NCI-H1417 treated with DMSO at 0.1 percent for 48 hours (cell line): ENCODE measurements at places on chromosomes 3 and 15.

DNA sequence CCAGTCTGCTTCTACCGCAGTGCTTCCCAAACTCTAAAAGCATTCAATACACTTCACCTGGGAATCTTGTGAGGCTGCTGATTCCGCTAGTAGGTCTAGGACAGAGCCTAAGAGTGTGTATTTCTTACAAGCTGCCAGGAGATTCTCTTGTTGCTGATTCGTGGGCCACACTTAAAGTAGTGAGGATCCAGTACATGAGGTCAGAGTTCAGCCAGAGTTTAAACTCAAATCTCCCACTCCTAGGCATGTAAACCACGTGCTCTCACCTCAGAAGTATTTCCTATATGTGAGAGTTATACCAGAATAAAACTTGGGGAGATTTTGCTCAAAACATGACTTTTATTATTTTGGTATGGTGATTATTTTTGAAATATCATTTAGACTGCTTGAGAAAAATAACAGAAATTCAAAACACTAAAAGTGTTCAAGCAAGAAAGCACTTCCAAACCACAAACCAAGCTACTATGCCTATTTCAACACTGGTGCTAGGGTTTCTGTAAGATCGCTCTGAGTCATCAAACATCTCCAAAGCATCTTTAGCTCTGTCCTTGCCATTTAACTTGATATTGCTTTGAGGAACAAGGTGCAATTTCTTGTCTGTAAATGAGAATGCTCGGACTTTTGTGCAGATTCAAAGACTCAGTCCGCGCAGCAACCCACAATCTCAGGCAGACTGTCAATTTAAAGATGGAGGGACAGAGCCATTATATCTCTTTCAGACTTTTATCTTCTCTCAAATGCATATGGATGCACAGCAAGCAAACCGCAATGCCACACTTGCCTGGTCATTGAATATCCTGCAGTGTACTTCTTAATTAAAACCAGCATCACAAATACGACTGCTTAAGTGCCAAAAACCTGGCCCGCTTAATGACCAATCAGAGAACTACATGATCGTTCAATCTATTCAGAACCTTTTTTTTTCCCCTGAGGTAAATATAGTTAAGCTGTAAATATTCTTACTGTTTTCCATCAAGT, 59.8 kb downstream of the AGTR1 start:
- DNase-seq, result no peak

DNA sequence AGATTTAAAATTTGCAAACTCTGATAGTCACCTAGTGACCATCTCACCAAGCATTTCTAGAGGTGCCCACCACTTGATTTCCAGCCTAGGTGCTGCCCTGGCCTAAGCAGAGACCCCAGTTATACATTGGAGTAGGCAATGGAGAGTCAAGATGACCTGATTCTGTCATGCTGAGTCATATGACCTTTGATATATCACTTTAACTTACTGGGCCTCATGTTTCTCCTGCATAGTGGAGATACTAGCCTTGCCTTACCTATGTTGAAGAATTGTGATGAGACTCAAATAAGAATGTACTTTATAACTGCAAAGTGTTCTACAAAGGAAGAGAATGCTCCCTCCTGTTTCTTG, 75.5 kb upstream of the XCR1 start:
- no peak for DNase-seq

GRCh38 chr3:131107637-131108433, 81.2 kb downstream of the NEK11 start:
- no peak for DNase-seq

- DNase-seq, result no peak
Observed at GRCh38 chr3:98630416-98630815, 37.0 kb upstream of the CPOX start.

DNA sequence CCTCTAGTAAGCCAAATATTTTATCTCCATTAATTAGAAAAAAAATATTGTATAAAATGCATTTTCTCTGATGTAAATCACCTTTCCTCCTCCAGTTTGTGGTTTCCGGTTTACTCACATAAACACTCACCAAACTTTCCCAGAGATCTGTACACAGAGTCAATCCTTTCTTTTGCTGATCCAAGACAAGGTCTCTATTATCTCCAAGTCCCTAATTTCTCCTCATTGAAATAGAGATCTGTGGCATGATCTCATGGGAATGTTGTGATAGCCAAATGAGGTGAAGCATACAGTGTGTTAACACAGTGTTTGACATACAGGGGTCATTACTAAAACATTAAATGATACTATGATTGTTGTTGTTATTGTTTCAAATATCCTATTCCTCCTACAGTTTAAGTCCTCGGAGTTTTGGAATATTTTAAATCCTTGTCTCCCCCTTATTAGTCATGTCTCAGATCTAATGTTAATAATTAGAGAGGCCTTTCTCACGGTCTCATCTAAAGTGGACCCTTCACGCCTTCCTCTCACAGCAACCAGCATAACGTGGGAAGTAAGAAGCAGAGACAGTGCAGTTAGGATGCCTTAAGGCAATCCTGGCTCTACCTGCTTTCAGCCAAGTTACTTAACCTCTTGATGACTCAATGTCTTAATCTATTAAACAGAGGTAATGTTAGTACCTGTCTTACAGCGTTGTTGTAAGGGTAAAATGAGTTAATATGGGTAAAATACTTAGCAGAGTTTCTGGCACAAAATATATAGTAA, 333.3 kb downstream of the GRM7 start:
- DNase-seq, result no peak

DNA sequence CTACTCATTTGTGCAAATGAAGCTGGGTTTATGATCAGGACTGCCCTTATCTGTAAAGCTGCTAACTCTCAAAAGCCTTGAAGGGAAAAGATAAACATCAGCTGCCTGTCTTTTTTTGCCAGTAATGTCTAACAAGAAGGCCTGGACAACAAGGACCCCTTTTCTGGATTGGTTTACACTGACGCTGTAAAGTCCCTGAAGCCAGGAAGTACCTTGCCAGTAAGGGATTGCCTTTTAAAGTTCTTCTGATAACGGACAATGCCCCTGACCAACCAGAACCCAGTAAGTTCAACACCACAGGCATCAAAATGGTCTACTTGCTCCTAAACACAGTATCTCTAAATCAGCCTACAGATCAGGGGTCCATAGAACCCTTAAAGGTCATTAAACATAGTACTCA, 178.0 kb downstream of the PCCB start:
- no peak for DNase-seq

GRCh38 chr3:57545636-57546268, 1.6 kb upstream of the DNAH12 start:
- no peak for DNase-seq

- DNase-seq, result no peak
Observed at GRCh38 chr3:123072152-123072551, 5.3 kb downstream of the PDIA5 start.

DNA sequence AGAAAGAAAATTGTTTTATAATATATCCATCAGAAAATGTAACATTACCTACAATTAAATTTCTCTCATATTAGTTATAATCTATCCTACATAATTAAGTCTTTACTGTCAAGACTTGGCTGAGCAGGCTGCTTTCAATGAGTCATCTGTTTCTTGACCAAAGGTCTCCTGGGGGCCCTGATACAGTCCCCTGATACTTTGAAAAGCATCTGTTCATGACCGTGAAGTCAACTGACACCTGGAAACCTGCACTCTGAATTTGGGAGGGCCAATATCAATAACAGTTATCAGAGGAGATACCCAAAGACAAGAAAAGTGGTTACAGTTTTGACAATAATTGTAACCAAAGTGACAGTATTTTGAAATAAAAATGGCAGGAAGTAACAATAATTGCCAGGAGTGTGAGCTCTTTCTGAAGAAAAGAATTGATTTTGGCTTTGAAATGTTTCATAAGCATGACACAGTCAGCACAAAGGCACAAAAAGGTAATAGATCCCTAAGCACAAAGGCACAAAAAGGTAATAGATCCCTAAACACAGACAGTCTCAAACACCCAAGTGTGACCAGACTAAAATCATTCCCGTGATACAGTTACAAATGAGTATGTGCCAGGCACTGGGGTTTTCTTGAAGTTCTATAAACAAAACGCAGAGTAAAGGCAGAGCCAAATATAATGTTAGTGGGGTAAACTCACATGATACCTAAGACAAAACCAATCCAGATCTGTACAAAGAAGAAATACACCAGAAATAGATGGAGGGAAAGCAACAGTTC, 260.7 kb downstream of the PLOD2 start:
- DNase-seq, result no peak

- DNase-seq, result no peak
Observed at GRCh38 chr3:55742022-55742831, 255.1 kb upstream of the WNT5A start.

DNA sequence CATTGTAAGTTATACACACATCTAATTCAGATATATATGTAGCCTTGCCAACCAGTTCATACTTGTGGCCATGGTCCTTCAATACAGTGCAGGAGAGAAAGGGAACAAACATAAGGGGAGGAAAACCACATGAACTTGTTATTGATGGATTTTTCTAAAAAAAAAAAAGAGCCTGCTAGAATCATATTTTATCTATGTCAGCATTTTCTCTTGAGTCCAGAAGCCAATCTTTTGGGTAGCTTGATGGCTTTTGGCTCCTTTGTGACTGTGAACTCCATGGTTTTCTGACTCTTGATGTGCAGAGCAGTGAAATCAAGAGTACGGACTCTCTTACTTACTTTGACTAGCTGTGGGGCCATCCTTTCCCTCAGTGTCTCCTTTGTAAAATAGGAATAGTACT, 197.4 kb upstream of the DPH6 start:
- DNase-seq, result no peak

- DNase-seq, result no peak
Observed at GRCh38 chr3:173395073-173395411, 2.5 kb upstream of the NLGN1 start.

- no peak for DNase-seq
Observed at GRCh38 chr15:91627473-91628278, 225.8 kb upstream of the SLCO3A1 start.

DNA sequence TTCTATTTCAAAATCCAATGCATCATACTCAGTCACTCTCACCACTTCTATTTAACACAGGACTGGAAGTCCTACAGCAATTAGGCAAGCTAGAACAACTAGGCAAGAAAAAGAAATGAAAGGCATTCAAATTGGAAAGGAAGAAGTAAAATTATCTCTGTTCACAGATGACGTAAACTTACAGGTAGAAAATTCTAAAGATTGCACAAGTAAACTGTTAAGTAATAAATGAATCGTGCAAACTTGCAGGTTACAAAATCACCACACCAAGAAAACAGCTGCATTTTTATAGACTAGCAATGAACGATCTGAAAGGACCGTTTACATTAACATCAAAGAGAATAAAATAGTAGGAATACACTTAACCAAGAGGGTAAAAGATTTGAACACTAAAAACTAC, 36.2 kb downstream of the CHST2 start:
- no peak for DNase-seq

DNA sequence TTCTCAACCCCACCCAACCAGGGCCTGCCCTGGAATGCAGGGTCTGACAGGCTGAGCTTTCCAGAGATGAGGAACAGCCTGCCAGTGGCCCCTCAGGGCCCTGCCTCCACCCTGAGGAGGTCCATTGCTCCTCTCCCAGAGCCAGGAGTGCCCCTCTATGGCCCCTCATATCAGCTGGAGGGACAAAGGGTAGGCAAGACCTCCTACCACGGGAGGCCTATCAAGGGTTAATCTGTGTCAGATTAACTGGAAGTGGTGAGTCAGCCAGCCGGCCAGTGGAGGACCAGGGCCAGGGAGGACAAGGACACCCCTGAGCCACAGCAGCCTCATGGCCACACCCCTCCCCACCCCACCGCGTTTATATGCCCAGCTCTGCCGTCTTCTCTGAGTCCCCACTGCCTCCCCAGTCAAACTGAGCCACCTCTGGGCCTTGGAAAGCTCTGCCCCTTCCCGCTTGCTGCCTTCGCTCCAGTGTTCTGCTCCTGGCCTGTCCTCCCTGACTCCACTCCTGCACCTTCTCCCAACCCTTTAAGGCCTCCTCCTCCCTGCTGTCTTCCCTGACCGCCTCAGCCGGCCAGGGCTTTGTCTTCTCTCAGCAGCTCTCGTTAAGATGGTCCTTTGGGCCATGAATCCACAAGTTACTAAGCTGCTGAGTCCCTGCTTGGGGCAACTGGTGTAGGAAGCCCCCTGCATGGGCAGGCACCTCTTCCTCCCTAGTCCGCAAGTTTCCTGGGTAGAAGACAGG, 6.5 kb downstream of the CCDC33 start:
- DNase-seq, result no peak

- DNase-seq, result no peak
Observed at GRCh38 chr3:126522363-126522788, 1.6 kb upstream of the CHST13 start.

DNA sequence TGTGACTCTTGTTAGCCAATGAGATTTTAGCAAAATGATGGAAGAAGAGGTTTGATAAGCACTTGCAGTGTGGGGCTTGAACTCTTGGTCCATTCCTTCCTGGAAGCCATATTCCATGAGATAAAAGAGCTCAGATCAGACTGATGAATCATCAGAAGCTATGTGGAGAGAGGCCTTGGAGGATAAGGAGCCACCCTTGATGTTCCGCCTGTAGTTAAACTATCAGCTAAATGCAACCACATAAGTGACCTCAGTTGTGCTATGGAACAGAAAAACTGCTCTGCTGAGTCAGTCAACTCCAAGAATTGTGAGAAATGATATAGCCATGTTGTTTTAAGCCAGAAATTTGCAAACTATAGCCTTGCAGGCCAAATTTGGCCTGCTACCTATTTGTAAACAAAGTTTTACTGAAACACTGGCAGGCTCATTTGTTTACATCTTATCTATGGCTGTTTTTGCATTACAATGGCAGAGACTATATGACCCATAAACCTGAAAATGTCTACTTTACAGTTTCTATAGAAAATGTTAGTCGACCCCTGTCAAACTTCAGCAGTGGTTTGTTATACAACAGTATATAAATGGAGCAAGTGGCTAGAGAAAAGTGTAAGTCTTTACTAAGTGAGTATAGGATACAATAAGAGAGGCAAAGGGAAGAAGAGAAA, 27.6 kb upstream of the GAP43 start:
- no peak for DNase-seq

GRCh38 chr3:140595295-140595694, 82.6 kb upstream of the TRIM42 start:
- no peak for DNase-seq

DNA sequence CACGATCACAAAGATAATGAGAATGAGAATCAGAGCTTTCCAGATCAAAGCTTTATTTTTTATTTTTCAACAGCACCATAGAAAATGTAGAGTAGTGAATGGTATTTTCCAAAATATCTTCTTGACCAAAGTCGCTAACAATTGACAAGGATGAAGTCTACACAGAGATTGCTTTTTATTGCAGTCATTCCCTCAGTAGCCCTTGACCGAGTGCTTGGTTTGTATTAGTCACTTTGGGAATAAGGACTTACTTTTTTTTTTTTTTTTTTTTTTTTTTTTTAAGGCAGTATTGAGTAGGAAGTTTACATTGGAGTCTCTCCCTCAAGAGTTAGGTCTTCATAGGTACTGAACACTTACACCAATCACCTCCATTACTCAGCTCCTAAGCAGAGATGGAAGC, 39.8 kb downstream of the THRB start:
- DNase-seq, result no peak

DNA sequence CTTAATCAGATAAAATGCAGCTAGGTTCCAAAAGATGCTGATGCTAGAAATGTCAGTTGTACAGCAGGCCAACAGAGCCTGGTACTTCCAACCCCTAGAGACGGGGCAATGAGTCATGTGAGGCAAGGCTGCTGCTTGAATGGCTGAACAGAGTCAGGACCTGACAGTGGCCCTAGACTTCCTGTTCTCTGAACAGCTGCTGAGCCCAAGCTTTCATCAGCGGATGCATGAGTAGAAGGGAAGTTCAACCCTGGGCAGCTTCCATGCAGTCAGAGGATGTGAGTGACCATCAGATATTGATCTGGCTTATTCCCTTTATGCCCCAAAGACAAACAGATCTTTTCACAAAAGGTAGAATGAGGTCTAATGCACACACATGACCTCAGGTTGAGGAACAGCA, 282.9 kb upstream of the COL8A1 start:
- no peak for DNase-seq
